ENCODE measurements at places on chromosomes 4 and X.

GRCh38 chr4:168605411-168605810 lies 108.6 kb downstream of the PALLD start:
- no peak for DNase-seq

DNA sequence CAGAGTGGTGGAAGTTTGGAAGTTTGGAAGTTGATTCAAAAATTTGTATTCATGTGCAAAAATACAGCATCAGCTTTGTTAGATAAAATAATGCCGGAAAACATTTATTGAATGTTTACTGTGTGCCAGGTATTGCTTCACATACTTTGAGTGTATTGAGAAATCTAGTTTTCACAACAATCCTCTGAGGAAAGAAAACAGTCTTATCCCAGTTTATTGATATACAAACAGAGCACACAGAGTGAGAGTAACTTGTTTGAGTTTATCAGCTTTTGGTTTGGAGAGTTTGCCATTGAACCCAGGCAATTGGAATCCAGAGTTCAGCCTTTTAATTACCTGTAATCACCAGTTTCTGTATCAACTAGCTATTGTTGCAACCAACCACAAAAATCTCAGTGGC lies 127.2 kb upstream of the RPS6KA3 start:
- no peak for DNase-seq

DNA sequence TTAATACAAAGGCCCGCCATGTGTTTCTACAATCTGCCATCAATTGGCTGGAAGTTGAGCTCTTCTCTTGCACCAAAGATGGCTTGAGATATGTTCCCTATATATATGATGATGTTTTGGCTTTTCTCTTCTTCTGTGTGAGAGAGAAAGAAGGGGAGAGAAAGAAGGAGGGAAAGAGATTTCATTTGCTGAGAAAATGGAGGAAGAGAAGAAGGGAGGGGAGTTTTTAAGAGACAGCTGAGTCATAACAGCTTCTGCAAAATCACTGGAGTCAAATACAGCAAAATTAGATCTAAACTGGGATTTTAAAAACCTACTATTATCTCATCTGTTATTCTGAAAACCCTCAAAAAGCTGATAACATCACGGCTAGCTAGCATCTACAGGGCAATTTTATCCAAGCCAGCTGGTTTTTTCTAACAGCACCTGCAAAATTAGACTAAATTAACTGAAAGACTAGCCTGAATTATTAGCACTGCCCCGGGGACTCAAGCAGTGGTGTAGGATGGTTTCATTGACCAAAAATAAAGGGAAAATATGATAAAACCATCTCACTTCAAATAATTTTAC lies 647.6 kb upstream of the ACTRT1 start:
- DNase-seq, result no peak

DNA sequence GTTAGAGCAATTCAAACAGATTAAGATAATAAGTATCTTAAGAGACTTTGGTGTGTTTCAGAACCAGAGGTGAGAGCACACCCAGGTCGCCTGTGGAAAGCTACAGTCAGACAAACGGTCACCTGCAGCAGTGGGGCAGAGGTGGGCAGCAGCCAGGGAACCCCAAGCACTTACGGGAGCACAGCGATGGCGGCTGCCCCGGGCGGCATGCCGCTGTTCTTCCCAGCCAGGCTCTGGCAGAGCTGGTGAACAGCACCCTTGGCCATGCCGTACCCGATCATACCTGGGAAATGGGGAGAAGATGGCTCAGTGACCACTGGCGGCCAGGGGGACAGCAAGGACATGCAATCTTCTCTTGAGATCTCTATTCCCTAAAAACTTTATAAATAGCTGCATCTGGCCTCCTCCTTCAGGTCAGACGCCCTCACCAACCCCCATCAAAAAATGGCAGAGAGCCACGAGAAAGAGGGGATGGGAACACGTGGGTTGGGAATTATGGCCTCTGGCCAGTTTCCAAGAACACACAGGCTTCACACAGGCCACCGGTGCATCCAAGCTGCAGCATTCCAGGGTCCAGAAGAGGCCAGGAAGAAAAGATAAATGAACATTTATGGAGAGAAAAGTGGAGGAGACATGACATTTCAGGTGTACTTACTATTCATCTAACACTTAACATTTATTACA lies 19.7 kb downstream of the QDPR start:
- DNase-seq, result no peak

GRCh38 chr4:175716961-175717360 lies 95.1 kb downstream of the GPM6A start:
- no peak for DNase-seq

- DNase-seq, result no peak
These were observed 83.1 kb downstream of the NDST4 start for GRCh38 chr4:115030281-115030680.

DNA sequence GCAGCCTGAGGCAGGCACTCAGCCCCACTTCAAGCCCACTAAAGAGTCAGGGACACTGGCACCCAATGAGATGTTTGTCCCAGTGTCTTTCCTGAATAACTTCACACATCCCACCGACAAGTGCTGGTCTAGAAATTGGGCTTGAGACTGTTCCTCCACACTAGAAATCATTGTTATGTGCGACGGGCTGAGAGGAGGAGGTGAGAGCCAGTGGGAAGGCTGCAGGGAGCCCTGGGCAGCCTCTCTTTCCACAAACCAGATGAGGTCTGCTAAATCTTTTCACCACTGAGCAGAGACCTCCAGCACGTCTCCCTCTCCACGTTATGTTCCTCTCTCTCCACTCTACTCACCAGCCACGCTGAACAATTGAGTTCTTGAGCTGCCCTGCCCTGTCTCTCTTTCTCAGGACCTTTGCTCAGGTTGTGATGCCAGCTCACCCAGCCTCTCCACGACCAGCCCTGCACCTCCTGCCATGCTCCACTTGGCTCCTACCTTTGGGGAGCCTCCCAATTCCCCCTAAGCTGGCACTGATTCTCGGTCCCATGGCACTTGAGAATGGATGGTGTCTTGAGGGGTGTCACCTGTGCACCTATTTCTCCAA lies 8.4 kb downstream of the SCD5 start:
- no peak for DNase-seq

GRCh38 chrX:133085785-133086184 lies 11.1 kb downstream of the USP26 start:
- DNase-seq, result peak; percentile 71

Measured in colonic mucosa (tissue), 4 donors.